ENCODE measurements at places on chromosomes 2 and 18.

- no peak for DNase-seq
Measured at GRCh38 chr2:162731917-162732804, 106.4 kb downstream of the KCNH7 start.

DNA sequence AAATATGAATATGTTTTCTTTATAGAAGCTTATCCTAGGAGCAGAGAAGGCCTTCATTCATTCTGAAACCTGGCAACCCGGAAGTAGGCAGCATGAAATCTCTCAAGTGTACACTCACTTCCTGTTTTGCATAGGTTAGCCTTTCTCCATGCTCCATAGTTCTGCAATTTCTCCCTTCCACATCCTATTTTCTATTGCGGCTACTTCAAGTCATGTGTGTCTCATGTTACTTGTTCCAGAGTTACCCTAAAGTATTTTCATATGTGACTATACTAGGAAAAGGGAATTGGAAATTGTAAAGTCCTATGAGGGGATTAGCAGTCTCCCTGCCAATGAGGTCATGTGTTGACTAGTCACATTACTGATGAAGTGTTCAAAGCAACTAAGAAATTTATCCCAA is 320.6 kb downstream of the NCKAP5 start:
- no peak for DNase-seq

GRCh38 chr2:112118148-112118547 is 20.0 kb upstream of the FBLN7 start:
- DNase-seq: no peak

- no peak for DNase-seq
Measured at GRCh38 chr2:58543442-58543841, 302.3 kb upstream of the FANCL start.

GRCh38 chr2:100561191-100561590 is 1.6 kb upstream of the PDCL3 start:
- DNase-seq: no peak

- DNase-seq: peak; percentile 60
Measured at GRCh38 chr2:121080013-121080772, 204.8 kb downstream of the TFCP2L1 start.

GRCh38 chr2:230124757-230125431 is 56.2 kb upstream of the SLC16A14 start:
- peak; percentile 28 for DNase-seq

DNA sequence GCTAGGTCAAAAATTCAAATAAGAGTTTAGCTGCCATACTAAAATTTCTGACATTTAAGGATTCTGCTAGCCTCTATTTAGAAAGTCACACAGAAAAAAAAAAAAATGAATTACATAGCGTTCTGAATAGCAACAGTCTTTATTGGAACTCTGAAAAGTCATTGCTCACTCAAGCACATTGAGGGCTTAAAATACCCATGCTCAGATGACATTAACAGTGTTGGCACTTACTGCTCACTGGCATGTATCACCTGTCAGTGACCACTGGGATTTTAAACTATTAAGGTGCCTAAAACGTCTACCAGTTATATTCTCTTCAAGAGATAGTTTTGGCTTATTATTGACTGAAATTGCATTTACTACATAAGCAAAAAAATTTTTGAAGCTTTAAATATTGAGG is 468.0 kb upstream of the SPHKAP start:
- DNase-seq: no peak

- no peak for DNase-seq
Measured at GRCh38 chr2:9018534-9018933, 15.1 kb upstream of the MBOAT2 start.

Measured in activated T-cell treated with anti-CD3 and anti-CD28 coated beads, Interleukin-2, amount 50 U/mL, for 48 hours (primary cell).